Subcutaneous adipose tissue (tissue), 4 donors: ENCODE measurements at places on chromosomes 11 and 22. TPM values are rescaled to one million over a fixed set of nuclear protein-coding genes. Genes with fewer than 3 reads are reported as not detected.

The SAA4 gene
- 5.1 TPM for total RNA-seq

The C22orf42 gene
- not detected for total RNA-seq

The FOLR2 gene
- total RNA-seq, result 140 TPM

The SYVN1 gene
- 49.0 TPM for total RNA-seq

The OR5M3 gene
- not detected for total RNA-seq

The GRM5 gene
- total RNA-seq, result 0.19 TPM

The GTSE1 gene
- 1.4 TPM for total RNA-seq

The HTR3A gene
- not detected for total RNA-seq

The MYRF gene
- not detected for total RNA-seq

The TBX10 gene
- not detected for total RNA-seq

The ROBO4 gene
- total RNA-seq, result 152 TPM

The HMOX1 gene
- 80.4 TPM for total RNA-seq

The ANGPTL5 gene
- total RNA-seq, result 9.2 TPM

The P4HA3 gene
- 0.66 TPM for total RNA-seq

The MAP4K2 gene
- total RNA-seq, result 10.9 TPM

The SCARF2 gene
- 15.4 TPM for total RNA-seq

The TLCD5 gene
- 4.2 TPM for total RNA-seq

The DDX10 gene
- total RNA-seq, result 27.7 TPM
